ENCODE measurements at places on chromosomes 7 and 10.

DNA sequence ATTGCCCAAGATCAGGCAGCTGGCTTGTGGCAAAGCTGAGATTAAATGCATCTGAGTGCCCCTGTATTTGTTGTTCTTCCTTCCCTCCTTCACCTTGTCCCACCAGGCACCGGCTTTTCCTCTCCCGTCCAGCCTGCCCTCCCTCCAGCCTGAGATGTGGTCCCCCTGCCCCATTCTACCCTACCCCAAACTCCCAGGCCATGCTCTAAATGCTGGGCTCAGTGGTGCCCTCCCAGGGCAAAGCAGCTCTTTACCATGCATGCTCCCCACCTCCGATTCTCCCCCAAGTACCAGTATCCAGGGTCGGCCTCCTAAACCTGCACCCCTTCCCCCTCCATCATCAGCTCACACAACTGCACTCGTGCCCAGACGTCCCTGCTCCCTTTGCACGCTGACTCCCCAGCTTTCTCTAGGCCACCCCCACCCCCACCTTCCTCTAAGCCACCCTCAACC lies 36.5 kb downstream of the CALML5 start:
- no peak for DNase-seq

GRCh38 chr7:44315301-44315903 lies 10.0 kb downstream of the CAMK2B start:
- no peak for DNase-seq

GRCh38 chr10:119803264-119803663 lies 69.4 kb downstream of the MCMBP start:
- DNase-seq, result no peak

- DNase-seq, result no peak
Measured at GRCh38 chr7:40101201-40101600, 33.2 kb downstream of the MPLKIP start.

DNA sequence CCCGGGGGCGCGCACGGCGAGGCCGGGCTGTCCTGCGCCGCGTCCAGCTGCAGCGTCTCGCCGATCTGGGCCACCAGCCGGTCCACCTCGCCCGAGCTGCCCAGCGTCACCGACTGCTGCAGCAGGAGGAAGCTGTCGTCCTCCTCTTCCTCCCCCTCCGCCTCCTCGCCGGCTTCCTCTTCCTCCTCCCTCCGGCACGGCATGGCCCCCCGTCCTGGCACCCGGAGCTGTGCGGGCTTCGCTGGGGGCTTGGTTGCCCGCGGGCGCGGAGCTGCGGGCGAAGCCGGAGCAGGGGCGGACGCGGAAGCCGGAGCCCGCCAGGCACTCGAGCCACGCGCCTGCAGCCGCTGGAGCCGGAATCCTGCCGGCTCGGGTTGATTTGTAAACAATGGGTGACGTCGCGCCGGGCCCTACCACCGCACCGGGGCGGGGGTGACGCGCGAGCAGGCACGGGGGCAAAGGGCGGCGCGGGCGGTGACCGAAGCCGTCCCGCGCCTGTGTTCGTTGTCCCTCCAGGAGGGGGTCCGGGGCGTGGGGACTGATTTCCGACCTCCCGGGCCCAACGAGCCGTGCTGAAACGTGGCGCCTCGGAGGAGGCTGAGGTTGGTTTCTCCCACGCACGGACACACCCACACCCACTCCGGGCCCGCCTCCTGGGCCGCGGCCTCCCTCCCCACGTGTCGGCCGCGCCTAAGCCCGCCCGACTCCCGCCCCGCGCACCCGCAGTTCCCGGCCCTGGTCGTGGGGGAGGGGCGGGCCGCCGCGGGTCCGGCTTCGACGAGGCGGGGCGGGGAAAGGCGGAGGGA lies at the start of gene FRAT2:
Gene FRAT2 (minus strand): TSS at position 360 of the 806 bp plus-strand sequence. CDS start 157 bp downstream, at position 203.
- peak; percentile 81 for DNase-seq

- no peak for DNase-seq
Measured at GRCh38 chr10:102537367-102537766, 33.6 kb downstream of the SUFU start.

- DNase-seq, result no peak
Measured at GRCh38 chr10:18690541-18690940, 31.3 kb downstream of the ARL5B start.

DNA sequence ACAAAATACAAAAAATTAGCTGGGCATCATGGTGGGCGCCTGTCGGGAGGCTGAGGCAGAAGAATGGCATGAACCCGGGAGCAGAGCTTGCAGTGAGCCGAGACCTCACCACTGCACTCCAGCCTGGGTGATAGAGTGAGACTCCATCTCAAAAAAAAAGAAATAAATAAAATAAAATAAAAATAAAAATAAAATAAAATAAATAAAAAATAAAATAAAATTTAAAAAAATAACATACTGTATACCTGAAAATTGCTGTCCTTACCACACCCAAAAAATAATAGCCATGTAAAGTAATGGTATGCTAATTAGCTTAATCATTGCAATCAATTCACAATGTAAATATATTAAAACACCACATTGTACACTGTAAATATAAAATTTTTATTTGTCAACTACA lies 3.4 kb downstream of the ZC3HAV1L start:
- no peak for DNase-seq

DNA sequence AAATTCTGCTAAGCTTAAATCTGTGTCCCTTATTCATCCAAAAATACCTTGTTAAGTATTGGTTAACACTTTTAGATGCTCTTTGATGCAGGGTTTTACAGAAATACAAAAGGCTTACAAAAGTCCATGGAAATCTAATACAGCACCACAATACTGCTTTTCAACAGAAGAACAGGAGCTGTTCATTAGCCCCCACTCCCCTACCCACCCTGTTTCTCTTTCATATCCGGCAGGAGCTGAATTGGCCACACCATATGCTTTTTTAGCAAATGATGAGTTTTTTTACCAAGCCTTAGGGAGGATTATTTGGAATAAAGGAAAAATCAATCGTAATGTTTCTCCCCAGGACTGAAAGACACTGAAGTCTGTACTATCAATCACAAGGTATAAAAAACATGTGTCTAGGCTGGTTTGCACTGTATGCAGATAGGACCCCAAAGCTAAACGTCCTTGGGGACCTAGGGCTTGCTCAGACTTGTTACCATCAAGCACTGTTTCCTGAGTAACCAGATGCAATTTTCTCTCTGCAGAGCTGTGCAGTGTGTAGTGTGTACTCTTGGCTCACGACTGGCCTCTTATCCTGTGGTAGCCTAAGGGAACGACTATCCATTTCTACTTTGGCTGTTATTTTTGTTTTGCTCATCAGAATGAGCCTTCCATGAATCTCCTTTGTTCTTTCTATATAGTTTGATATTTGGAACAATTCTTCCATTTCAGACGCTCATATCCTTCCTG lies 143.3 kb upstream of the LRGUK start:
- no peak for DNase-seq

DNA sequence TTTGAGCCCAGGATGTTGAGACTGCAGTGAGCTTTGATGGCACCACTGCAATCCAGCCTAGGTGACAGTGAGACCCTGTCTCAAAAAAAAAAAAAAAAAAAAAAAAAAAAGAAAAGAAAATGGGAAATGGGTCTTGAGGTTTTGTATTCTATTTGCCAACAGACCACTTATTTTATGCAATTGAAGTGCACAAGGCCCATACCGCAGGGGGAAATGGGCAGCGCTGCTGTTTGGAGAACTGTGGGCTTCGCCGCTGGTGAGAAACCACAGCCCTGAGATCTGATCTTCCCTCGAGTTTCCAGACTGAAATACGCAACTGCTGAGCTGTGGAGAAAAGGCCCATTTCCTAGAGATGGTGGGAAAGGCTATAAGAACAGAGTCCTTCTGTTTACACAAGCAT lies 512.0 kb downstream of the TCERG1L start:
- DNase-seq, result no peak

GRCh38 chr10:75107756-75108683 lies 3.4 kb upstream of the SAMD8 start:
- DNase-seq, result no peak

DNA sequence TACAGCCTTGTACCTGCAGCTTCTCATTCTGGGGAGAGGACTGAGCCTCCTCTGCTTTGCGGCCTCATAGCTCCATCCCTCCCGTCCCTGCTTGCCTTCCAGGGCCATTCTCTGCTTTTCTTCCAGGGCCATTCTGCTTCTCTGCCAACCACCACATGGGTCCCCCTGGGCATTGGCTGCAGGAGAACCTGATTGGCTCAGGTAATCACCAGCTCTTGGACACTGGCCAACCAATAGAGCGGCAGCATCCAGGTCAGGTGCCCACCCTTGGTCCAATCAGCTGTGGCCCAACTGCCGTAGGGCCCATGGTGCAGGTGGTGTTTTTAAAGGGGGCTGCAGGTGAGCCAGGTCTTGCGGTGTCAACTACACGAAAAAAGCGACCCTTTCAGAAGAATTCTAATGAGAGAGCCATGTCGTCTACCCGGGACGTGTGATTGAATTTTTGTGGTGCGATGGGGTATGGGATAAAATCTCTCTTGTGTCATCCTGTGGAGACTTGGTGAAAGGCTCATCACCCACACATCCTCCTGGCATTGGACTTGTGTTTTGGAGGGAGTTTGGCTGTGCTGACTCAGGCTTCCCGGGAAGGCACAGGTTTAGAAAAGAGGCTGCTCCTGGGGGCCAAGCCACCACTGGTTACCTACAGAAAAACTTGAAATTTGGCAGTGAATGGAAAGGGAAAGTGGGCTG lies 46.0 kb upstream of the PODXL start:
- no peak for DNase-seq

DNA sequence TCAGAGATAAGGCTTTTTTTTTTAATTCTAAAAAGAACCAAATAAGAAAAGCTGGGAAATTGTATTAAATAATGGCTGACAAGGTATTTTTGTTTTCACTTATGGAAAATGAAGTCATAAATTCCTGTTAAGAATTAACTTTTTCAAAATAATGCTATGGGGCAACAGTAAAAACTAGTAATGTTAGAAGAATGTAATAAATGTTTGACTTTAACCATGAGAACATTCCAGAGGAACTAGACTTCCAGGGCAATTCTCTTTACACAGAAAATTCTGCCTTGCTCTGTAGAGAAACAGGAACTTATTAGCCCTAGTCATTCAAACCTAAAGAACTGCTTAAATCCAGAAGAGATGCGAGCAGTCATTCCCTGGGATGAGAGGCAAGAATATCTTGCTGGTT lies 571.1 kb downstream of the IPMK start:
- DNase-seq, result no peak

- DNase-seq, result no peak
Measured at GRCh38 chr10:1381339-1381738, 325.2 kb downstream of the WDR37 start.

DNA sequence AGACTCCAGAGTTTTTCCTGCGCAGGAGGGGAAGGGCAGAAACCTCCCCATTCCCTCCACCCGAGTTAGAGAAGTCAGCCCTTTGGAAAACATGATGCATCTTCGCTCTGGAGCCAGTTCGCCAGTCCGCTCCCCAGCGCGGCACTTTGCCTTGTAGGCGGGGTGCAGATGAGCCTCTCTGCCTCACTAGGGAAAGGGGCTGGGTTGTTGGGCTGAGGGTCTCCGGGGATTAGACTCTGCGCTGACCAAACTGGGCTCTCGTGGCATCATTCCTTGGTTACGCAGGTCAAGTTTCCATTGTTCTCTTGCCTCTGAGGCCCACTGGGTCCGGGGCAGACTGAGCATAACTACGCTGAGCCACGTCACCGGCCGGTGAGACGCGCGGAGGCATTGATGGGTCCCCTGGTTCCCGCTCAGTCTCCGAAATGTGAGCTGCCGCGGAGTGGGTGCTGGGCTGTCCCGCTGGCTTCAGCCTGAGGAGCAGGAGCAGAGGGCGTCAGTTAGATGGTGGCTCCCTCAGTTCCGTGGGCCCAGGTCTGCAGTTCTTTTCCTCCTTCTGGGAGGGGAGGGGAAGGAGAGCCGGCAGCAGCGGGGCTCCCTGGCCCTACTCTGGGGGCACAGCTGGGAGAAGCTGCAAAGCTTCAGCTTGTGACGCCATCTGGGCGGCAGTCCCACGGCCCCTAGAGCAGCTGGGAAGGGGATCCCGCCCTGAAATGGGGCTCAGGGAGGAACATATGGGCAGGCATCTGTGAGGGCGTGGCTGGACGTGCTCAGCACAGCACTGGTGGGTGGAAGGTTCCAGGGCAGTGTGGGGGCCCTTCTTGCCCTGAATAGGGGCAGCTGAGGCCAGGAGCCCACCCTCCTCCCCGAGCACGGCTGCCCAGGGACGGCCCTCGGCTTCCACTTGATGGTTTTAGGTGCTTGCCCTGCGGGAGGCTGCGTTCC lies 121.3 kb upstream of the BTBD16 start:
- DNase-seq, result no peak

DNA sequence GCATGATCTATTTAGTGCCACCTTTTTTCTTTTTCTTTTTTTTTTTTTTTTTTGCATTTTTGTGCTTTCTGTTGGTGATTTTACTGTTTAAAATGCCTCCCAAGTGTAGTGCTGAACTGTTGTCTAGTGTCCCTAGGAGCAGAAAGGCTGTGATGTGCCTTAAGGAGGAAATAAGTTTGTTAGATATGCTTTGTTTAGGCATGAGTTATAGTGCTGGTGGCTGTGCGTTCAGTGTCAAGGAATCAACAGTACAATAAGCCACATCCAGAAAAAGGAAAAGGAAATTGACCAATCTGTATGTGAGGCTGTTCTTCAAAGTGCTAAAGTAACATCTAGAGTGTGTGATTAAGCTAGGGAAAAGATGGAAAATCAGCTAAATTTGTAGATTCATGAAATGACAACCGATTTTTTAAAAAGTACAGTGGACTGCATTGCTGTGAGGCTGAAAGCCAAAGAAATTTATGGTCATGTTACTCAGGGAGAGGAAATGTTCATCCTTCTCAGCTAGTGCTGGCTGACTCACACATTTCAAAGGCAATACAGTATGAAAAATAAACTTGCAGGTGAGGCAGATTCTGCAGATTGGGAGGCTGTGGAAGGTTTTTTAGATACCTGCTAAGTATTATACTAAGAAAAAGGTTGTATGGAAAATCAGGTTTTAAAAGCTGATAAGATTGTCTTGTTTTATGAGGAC lies 122.7 kb upstream of the ADCY1 start:
- DNase-seq, result no peak

GRCh38 chr10:76347832-76348231 lies 916.4 kb downstream of the LRMDA start:
- no peak for DNase-seq

Measured in stimulated activated CD4-positive, alpha-beta T cell treated with anti-CD3 and anti-CD28 coated beads, Interleukin-2, amount 100 ng/mL, for 4 hours (primary cell).